ENCODE measurements at places on chromosomes 12 and 14. TPM values are rescaled to one million over a fixed set of nuclear protein-coding genes. Genes with fewer than 3 reads are reported as not detected.
A peak's percentile ranks its signal among the peaks of the same experiment; 100 is the strongest.

Gene OR9K2
- not detected for total RNA-seq

- DNase-seq: no peak
Observed at GRCh38 chr12:116320791-116321217, 43.3 kb upstream of the MED13L start.

GRCh38 chr14:104285508-104285840, 147.1 kb downstream of the KIF26A start:
- no peak for DNase-seq

GRCh38 chr12:118981285-118982211, at the start of gene SRRM4:
TSS of gene SRRM4 (plus strand) at chr12:118981541. CDS start at chr12:118981883, 342 bp downstream.
- DNase-seq: peak; percentile 33

- peak; percentile 37 for DNase-seq
Observed at GRCh38 chr12:116818341-116818856, 62.8 kb downstream of the HRK start.

- DNase-seq: no peak
Observed at GRCh38 chr12:105092336-105092735, 8.1 kb upstream of the ALDH1L2 start.
